ENCODE measurements at places on chromosomes 3 and 15.
A peak's percentile ranks its signal among the peaks of the same experiment; 100 is the strongest.

GRCh38 chr3:6512172-6512800 lies 348.6 kb upstream of the GRM7 start:
- no peak for DNase-seq

DNA sequence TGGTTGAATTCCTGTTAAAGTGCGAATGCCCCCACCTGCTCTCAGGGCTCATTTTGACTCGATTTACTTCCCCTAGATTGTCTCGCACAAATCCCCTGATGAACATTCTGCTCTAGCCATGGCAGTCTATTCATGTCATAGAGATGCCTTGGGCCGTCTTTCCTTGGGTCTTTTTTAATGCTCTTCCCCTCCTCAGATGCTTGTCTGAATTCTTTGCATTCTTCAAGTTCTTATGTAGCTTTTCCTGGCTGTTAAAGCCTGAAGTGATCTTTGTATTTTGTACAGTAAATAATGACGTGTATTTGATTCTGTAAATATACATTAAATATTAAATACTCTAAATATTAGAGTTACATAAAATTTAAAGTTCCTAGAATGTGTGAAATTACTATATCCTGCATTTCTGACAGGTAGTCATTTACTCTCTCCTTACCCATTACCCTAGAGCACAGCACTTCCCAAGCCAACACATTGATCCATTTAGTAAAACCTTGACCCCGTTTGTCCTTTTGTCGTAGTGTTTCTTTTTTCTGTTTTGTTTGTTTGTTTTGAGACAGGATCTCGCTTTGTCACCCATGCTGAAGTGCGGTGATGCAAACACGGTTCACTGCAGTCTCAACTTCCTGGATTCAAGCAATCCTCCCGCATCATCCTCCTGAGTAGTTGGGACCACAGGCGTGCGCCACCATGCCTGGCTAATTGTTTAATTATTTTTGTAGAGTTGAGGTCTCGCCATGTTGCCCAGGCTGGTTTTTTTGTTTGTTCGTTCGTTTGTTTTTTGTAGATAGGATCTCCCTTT lies 47.9 kb downstream of the YEATS2 start:
- DNase-seq: no peak

DNA sequence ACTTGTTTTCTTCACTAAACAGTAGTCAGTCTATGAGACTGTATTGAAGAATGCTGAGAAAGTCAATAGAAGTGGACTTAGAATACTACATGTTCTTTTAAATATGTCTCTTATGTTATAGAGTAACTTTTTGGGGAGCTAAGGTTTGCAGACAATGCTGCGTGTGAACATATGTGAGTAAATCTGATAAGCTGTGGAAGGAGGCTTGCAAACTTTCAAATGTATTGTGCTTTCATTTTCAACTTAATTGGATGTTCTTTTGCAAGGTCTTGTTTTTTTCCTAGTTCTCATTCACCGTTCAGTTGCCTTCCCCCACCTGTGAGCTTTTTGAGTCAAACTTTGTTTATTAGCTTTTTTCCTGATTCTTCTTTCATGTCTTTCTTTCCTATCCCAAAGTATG lies 176.2 kb downstream of the LPP start:
- no peak for DNase-seq

GRCh38 chr3:48367201-48367600 lies 4.8 kb upstream of the FBXW12 start:
- DNase-seq: no peak

DNA sequence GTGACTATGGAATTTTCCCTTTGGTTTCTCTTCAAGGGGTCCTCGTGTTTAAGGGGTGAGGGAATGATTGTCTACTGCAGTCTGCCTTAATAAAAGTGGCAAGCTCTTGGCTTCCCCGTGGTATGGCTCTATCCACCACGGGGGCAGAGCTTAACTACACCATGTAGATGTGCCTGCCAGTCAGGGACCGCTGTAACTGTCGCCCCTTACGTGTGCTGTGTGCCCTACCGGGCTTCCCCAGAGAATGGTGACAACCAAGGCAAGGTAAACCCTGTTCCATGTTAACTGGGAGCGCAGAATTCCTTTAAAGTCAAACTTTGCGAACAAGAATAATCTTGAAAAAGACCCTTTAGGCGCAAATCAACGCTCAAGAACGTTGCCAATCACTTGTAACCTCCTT lies 966 bp upstream of the C3orf80 start:
- peak; percentile 3 for DNase-seq
